CD4-positive, CD25-positive, alpha-beta regulatory T cell (primary cell): ENCODE measurements at places on chromosomes 11 and 22. TPM values are rescaled to one million over a fixed set of nuclear protein-coding genes. Genes with fewer than 3 reads are reported as not detected.

TRIM3 gene
- 16.4 TPM for total RNA-seq

CCDC87 gene
- 0.35 TPM for total RNA-seq

CDC45 gene
- total RNA-seq, result 2.7 TPM

SAMM50 gene
- 25.1 TPM for total RNA-seq

TESMIN gene
- total RNA-seq, result 6.4 TPM
